HTR-8/SVneo (cell line): ENCODE measurements at places on chromosomes 4 and X.

DNA sequence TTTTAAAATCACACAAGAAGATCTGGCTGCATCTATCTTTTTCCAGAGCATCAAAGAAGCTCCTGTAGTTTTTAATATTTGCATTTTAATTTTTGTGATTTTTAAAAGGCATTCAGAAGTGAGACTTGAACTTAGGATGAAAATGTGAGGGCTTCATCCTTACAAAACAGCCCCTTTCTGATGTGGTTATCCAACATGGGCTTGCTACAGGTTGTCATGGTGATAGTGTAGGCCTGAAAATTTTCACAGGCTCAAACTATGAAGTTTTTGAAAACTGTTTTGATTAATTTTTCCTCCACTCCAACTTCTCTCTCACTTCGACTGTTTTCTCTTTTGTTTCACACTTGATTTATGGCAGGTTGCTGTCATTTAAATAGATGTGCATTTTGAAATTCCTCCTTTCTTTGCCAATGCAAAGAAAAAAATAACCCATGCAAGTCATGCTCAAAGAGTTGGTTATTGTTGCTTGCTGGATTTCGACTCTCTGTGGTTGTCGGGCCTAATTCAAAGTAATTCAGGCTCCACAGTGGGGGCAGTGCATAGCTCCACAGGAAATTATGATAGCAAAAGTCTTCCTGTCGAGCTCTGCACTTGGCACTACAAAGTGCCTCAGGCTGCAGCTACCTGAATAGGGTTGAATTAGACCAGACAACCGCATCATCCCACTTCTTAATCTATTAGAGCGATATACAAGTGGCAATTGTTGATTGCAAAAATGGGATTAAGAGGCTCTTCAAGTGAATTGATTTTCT is 201.0 kb upstream of the GPR101 start:
- no peak for DNase-seq

- DNase-seq = no peak
These were observed 68.7 kb downstream of the PAK3 start for GRCh38 chrX:111164728-111165127.

- no peak for DNase-seq
These were observed 85.2 kb upstream of the PDHA2 start for GRCh38 chr4:95754667-95755066.

GRCh38 chr4:183321079-183321478 is 1.0 kb upstream of the CLDN22 start:
- DNase-seq = no peak

- DNase-seq = no peak
These were observed 52.4 kb upstream of the IL21 start for GRCh38 chr4:122673252-122673651.

DNA sequence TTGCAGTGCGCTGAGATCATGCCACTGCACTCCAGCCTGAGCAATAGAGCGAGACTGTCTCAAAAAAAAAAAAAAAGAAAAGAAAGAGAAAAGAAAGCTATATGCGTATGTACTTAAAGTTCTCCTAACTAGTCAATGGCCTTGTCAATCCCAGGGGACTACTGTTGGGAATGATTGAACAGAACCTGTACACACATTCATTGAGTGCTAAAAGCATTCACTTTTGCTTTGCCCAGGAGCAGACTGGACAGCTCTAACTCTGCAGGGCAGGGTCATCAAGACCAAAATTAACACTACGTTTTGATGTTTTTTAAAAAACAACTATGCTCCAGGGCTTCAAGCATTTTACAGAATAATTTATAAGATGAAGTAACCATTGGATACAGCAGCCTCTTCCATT is 106.2 kb downstream of the FNIP2 start:
- DNase-seq = no peak

DNA sequence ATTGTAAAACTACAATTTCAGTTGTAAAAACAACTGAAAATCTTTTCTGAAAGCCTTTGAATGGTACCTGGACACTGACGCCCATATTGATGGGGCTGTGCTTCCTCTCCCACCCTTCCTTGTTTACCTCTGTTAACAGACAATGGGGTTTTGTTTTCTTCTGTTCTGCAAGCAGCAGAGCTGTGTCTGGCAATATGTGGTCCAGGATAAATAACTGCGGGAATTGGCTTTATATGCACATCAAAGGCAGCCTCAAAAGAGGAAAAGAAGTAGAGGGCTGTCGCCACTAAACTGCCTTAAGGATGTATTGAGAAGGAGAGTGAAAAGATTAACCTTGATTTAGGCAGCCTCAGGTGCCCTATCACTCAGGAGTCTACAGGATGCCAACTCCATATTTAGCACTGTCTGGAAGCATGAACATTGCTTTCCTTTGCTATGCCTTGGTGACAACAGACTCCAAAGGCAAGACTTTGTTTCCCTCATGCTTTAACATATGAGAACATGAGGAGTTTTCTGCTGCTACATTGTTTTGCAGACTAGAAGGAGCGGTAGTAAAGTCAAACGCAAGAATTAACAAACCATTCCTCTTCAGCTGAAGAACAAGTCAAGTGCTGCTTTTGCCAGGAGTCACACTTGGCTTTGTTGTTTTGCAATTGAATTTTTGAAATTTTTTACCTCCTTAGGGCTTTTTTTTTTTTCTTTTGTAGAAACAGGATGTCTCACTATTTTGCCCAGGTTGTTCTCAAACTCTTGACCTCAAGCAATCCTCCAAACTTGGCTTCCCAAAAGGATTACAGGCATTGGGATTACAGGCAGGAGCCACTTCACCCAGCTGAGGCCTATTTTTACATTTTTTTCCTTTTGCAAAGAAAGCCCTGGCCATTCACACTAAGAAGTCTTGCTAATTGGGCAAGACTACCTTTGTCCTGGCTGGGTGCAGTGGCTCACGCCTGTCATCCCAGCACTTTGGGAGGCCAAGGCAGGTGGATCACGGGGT is 3.0 kb downstream of the IL21 start:
- DNase-seq = no peak

- DNase-seq = no peak
These were observed 211.9 kb upstream of the EOLA2 start for GRCh38 chrX:150150076-150150779.

GRCh38 chrX:44953734-44954502 is 80.9 kb downstream of the KDM6A start:
- no peak for DNase-seq

DNA sequence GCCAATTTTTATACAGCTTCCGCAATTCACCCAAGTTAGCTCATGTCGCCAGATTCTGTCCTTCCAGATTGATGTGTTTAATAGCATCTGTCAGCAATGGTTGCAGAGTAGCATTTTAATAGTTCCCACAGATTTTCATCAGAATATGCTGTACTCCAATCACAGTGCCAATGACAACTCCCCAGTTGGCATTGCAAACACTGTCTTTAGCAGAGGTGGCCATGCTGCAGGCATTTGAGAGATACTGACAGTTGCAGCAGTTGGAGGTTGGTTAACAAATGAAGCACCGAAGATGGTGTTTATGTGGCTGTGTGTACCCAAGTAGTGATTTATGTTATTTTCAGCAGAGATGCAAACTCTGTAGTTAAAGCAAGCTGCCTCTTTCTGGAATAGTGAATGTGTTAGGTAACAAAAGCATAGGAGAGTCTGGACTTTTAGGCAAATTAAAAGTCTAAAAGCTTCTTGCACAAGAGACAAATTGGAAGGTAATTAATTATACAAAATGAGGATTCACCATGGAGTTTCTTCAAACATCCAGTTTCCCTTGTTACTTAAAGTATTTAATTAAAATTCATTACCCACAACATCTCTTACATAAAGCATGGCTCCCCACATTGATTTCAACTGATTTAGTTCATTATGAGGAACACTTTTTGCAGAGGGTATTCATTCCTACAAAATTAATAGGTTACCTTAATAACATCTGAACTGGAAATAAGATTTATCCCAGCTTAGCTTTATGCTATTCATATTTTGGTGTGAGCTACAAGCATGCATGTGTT is 65.2 kb downstream of the PARM1 start:
- no peak for DNase-seq
